ENCODE measurements at places on chromosomes 2 and 18.
A peak's percentile ranks its signal among the peaks of the same experiment; 100 is the strongest.

DNA sequence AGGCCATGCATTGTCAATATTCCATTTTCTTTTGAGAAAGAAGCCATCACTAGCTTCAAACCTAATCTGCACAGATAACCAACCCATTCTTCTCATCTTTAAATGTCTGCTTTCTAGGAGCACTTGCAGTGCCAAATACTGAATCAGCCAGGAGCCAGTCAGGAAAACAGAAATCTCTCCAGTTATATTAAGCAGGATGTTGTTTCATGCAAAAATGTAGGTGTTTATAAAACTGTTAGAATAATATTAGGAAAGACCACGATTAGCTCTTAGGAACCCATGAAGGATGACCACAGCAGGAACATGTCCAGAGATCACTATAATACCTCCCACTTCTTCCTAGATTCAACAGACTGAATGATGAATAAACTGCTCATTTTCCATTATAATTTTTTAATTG lies 86.0 kb downstream of the TTC32 start:
- DNase-seq, result no peak

DNA sequence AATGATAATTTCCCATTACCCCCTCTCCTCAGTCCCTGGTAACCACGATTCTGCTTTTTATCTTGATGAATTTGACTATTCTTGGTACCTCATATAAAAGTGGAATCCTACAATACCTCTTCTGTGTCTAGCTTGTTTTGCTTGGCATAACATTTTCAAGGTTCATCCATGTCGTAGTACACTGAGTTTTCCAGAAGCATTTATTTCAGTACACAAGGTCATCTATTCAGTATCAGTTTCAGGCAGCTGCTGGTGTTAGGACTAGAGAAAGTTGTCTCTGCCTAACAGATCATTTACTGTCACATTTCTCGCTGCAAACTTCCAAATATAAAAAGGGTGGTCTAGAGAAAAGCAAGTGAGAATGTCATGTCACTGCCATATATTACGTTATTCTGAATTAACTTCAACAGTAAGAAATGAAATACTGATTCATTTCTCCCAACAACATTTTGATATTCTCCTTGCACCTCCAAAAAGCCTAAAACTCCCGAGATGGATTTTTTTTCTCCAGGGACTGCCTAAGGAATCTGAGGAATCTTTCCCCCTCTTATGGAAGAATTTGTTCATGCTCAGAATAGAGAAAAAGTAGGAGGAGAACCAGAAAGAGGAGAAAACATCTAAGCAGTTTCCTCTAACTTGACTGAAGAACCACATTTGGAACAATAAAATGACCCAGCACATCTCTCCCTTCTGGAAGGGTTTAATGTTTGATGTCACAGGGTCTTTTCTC lies 36.0 kb downstream of the CDK15 start:
- DNase-seq, result no peak

DNA sequence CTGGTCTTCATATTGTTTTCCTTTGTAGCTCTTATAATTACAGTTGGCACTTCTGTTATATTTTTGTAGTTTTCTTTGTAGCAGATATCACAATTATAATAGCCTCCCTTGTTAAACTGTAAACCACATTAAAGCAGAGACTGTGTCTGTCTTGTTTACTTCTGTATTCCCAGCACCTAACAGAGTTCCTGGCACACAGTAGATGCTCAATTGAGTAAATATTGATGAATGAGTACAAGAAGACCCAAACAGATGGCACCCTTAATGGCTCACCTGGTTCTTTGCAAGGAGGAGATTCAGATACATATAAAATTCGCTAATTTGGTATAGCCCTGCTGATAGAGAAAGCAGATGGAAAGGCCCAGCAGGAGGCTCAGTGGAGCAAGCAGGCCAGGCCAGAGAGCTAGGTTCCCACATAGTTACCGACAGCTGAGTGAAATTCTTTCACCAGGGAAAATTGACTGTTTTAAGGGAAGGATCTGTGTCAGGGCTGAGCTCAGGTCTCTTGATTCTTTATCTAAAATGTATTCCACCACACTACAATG lies 120.1 kb downstream of the NUP35 start:
- DNase-seq, result no peak

DNA sequence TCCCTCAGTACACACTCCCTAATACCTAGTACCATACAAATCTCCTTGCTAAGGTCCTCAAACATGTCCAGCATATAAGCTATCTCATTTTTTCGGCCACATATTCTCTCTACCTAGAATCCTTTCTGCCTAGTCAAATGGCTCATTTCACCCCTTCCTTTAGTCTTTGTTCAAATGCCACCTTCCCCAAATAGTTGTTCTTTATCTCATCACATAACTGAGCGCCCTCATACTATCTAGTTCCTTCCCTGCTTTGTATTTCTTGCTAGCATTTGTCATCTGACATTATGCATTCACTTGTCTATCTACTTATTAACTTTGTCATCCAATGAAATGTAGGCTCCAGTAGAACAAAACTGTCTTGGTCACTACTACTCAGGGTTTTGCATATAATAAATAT lies 35.5 kb downstream of the RPRD1A start:
- DNase-seq, result no peak

DNA sequence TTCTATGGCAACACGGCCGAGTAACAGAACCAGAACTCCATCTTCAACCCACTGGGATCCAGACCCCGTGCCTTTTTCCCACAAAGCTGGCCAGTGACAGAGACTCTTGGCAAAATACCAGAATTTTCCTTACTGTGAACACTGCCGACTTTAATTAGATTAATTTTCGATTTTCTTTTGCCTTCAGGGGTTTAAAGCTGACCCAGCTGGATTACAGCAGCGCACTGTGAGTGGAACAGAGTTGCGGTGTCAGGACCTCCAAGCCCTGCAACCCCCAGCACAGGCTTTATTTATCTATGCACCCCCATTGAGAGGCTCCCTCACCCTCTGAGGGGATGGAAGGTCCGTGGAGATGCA lies 36.4 kb downstream of the CTIF start:
- DNase-seq, result no peak

- peak; percentile 13 for DNase-seq
Measured at GRCh38 chr2:1162768-1163584, 212.3 kb downstream of the SNTG2 start.

GRCh38 chr2:163347982-163348856 lies 387.6 kb downstream of the FIGN start:
- no peak for DNase-seq

DNA sequence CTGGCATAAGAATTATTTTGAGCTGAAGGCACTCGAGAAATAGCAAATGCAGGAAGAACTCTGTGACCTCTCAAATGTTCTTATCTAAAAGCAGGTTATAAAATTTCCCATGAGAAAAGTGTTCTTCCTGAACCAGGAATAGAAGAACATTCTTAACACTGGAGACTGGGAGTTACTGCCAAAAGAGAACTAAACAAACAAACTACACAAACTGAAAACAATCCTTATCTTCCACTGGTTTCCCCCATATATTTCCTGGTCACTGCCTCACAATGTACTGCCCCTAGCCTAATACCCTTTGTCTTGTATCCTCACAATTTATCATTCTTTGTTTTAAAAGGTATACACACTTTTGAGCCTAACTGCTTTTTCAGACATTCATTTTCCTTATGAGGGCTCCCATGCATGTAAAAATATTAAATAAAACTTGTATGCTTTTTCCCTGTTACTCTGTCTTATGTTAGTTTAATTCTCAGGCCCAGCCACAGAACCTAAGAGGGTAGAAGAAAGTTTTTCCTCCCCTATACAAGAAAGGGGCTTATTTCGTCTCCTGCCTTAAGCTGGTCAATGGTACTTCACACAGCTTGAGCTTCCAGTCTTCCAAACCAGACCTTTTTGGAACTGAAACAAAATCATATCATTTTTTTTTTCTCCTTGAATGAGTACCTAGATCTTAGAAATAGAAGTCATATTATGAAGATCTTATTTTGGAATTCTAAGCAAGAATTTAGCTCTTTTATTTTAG lies 110.6 kb downstream of the MSTN start:
- DNase-seq, result no peak

- DNase-seq, result no peak
Measured at GRCh38 chr2:7860693-7861092, 821.2 kb upstream of the ID2 start.

GRCh38 chr2:191894681-191895147 lies 47.8 kb upstream of the CAVIN2 start:
- DNase-seq, result no peak

- no peak for DNase-seq
Measured at GRCh38 chr18:39487932-39488331, 1922.3 kb upstream of the CELF4 start.

- DNase-seq, result no peak
Measured at GRCh38 chr2:65165558-65165957, 35.7 kb upstream of the RAB1A start.

DNA sequence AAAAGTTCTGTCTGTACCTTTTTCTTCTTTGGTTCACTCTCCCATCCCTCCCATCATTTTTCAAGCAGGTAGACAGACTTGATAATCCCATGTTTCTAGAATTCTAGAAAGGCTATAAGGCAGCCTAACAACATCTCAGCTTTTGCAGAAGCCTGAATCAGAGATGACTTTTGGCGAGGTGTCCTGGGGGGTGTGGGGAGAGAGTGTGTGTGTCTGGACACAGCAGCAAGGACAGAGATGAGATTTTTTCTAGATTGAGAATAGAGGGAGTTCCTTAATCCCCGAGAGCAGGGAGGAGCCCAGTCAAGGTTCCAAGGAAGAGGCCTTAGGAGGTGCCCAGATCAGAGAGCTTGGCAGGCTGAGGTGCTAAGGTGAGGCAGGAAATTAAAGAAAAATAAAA lies 22.0 kb upstream of the LAPTM4A start:
- DNase-seq, result no peak

DNA sequence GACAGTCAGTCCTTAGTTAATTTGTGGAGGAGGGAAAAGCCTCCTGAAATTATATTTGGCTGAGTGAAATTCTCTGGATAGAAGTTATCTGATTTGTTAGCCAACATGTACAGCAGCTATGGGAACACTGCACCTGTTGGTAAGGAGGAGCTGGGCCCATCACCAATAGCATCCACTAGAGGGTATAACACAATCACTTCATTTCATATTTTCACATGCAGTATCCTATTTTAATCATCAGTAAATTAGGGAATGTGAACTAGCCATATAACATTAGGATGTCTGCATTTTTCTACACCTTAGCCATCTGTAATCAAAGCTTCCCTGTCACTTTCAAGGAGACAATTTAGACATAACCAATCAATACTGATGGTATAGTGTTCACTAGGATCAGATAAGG lies 818.4 kb upstream of the CDH2 start:
- DNase-seq, result no peak

GRCh38 chr2:143792602-143793001 lies 663.4 kb downstream of the ARHGAP15 start:
- DNase-seq, result no peak

GRCh38 chr2:42957861-42958301 lies 165.5 kb upstream of the HAAO start:
- DNase-seq, result no peak

GRCh38 chr2:204892506-204893255 lies 347.4 kb downstream of the PARD3B start:
- no peak for DNase-seq

- no peak for DNase-seq
Measured at GRCh38 chr18:31645411-31645810, 39.0 kb downstream of the B4GALT6 start.

- no peak for DNase-seq
Measured at GRCh38 chr2:98009887-98010760, 14.4 kb upstream of the TMEM131 start.

- no peak for DNase-seq
Measured at GRCh38 chr2:46226620-46227019, 70.6 kb upstream of the EPAS1 start.

GRCh38 chr2:130795431-130795830 lies 40.1 kb downstream of the AMER3 start:
- no peak for DNase-seq

DNA sequence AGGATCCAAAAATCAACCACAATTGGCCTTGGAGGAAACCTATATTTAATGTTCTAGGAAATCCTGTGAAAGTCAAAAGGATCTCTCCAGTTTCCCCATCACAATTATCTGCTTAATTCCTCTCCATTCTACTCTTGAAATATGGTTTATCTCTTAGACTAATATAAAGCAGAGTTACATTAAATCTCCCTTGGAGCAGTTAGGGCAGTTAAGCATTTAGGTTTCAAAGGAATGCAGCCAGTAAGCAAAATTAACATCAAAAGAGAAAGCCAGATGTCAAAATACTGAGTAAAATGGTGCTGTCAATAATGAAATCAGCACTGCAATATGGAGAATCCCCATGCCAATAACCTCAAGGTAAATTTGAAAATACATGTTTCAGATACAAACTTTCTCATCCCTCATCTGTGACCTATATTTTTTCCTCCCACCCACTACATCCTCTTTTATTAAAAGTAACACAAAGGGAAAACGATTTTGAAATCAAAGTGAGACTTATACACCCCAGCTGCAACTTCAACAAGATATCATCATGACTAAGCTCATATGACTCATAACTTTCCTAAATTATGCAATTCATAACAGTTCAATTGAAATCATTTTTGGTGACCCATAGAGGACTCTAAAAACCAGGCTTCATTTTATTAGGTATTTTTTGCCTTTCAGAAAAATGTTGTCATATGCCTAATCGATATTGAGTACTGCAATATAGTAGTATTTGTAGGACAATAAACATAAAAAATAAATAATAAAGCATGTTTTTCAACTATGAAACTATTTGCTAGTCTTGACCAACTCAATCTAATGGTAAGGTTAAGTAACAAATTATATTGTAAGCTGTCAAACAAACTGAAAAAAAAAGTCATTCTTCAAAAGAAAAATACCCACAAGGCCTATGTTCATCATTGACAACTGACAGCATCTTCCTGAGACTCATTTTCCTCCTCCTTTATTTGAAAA lies 3.1 kb downstream of the ADAM17 start:
- no peak for DNase-seq

- DNase-seq, result no peak
Measured at GRCh38 chr2:63819765-63820717, 21.7 kb upstream of the UGP2 start.

DNA sequence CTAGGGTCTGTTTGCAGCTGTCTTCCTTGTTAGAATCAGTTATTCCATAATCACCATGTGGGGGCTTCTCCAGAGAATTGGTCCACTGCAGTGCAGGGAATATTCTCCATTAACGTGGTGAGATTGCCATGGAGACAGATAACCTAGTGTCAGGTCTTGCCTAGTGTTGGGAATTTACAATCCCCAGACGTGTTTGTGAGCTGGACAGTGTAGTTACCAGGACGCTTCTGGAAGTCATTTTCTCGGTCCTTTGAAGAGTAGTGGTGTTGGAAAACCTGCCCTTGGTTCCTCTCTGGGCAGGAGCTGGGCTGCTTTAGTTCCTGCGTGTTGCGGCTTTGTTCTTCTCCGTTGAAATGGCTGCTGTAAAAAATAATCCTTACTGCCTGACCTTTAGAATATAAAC lies 68.8 kb upstream of the LYPD6B start:
- DNase-seq, result no peak
